ENCODE measurements at places on chromosomes 4 and X.
A peak's percentile ranks its signal among the peaks of the same experiment; 100 is the strongest.

DNA sequence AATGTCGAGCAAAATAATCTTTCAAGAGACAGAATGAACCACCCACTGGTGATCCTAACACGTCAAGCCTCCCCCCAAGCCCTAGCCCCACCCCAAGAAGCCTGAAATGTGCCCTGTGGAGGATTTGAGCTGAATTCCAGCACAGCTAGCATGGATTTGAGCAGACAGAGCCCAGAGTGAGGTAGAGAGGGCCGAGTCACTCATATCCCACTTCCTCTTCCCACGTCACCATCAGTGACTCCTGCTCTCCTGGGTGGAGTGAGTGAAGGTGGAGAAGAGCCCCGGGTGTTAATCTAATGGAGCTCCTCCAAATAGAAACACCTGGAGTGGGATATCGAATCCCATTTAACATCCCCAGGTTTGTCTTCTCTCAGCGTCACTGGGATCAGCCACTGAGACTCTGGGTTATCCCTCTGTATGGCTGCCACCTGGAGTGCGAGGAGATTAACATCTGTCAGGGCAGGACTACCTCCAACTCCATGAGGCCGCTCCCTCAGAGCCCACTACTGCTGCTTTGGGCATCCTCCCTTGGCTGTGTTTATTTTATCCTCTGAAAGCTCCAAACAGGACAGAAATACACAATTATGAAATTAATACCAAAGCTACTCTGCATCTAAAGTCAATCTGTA, 136.6 kb downstream of the NWD2 start:
- DNase-seq, result no peak

GRCh38 chrX:87896057-87896456, 378.5 kb downstream of the KLHL4 start:
- DNase-seq, result no peak

- peak; percentile 87 for DNase-seq
Measured at GRCh38 chr4:136864604-136865185, 667.6 kb downstream of the PCDH18 start.

- DNase-seq, result no peak
Measured at GRCh38 chr4:76600447-76600846, 165.4 kb downstream of the SHROOM3 start.

DNA sequence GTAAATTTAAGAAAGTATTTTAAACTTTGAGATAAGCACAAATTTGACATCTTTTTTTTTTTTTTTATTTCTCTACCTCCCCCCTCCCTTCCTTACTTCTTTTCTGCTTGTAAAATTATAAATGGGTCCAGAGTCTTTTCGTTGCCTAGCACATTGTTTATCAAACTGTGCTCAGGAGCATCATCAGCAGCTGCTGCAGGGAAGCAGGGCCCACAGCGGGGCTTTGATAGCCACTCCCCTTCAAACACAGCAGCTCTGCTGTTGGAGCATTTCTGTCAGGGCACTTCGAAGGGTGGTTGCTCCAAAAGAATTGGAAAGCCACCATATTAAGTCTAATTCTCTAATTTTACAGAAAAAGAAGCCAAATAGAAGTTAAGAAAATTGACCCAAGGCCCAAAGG, 588.3 kb downstream of the SPRY1 start:
- no peak for DNase-seq

DNA sequence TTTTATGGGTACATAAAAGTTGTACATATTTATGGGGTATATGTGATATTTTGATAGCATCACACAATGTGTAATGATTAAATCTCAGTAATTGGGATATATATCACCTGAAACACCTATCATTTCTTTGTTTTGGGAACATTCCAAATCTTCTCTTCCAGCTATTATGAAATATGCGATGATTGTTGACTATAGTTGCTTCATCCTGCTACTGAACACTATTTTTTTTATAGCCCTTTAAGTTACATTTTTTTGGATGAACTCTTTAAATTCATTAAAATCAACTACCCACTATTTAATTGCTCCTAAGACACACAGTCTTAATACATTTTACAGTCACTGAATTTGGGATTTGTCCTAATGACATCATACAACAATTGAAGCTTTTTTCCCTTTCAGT, 212.9 kb downstream of the BMPR1B start:
- DNase-seq, result no peak

- DNase-seq, result no peak
Measured at GRCh38 chr4:54855191-54855854, 197.6 kb downstream of the KIT start.

DNA sequence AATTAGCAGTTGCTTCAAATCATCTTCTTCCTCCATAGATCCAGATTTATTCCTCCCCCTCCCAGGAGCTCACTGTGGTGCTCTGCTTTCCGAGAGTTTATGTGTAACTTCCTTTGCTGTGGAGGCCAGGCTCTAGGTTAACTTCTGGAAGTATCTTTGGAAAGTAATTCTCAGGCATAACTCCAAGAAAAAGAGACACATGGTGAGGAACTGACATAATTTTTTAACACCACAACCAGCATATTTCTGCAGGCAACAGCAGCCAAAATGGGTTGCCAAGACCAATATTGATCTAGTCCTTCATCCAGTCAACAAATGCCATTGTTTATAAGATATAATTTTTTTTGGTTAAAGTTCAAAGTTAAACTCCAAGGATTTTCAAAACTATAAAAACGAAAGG, 114.5 kb upstream of the RBPJ start:
- peak; percentile 54 for DNase-seq
